ENCODE measurements at places on chromosomes 5 and 9. TPM values are rescaled to one million over a fixed set of nuclear protein-coding genes. Genes with fewer than 3 reads are reported as not detected.

Gene CDKN2B-AS1
- polyA plus RNA-seq, result not detected

Gene SH3RF2
- 14.9 TPM for polyA plus RNA-seq

Gene SNX24
- polyA plus RNA-seq, result 10.0 TPM

Gene GCNT4
- polyA plus RNA-seq, result 1.1 TPM

Gene ANKHD1
- polyA plus RNA-seq, result 37.3 TPM

Gene ITGA1
- polyA plus RNA-seq, result 3.7 TPM

Gene MRPL36
- polyA plus RNA-seq, result 216 TPM

Gene CCDC183
- polyA plus RNA-seq, result 0.03 TPM

Gene SPRY4
- 1.0 TPM for polyA plus RNA-seq

Gene PDE4D
- 42.6 TPM for polyA plus RNA-seq

Gene AHRR
- 0.39 TPM for polyA plus RNA-seq

Gene INSYN2B
- not detected for polyA plus RNA-seq

Gene IL5
- polyA plus RNA-seq, result not detected

Gene LURAP1L
- polyA plus RNA-seq, result 2.7 TPM

Gene SLC36A2
- polyA plus RNA-seq, result 5.8 TPM

Measured in psoas muscle (tissue), 8 donors.